ENCODE measurements at places on chromosomes 5 and 9.

DNA sequence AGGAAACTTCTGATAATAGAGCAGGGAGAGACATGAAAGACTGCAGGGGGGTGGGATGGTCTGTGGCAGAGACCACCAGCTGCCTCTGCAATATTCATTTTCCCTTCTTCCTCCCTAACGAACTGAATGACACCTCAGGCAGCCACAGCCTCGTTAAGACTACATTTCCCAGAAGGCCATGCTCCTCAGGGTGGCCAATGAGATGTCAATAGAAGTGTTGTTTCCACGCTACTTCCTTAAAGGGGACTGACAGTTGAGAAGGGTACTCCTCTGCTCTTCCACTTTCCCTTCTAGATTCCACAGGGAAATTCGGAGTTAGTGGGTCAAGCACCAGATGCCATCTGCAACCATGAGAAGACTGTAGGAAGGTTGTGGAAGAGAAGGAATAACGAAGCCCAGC is 52.0 kb upstream of the DAPK1 start:
- peak; percentile 7 for DNase-seq

DNA sequence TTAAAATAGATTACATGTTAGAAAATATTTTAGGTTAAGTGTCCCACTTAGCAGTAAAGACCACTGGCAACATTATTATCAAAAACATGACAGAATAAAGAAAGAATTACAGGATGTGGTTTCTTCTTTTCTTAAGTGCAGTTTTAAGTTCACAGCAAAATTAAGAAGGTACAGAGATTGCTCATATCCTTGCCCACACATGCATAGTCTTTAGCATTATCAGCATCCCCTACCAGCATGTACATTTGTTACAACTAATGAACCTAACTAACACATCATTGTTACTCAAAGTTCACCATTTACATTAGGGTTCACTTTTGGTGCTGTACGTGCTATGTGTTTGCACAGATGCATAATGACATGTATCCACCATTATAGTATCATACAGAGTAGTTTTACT is 837.7 kb upstream of the CDH9 start:
- no peak for DNase-seq

- DNase-seq = peak; percentile 36
Measured at GRCh38 chr9:34179213-34180136, 632 bp downstream of the UBAP1 start.

DNA sequence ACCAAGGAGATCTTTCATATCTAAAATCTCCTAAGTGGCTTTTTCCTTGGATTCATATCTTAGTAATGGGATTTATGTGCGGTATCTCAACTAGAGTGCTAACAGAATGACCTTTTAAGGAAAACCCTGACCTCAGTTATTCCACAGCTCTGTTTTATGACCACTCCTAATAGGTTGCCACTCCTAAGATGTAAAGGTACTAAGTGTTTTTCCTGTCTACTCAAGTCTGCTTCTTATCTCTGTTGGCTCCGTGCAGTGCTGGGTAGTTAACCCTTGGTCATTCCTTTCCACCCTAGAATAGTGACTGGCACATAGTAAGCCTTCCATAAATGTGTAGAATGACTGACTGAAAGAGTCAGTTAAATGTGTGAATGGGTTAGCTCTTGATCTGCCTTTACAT is 161.4 kb downstream of the DOCK2 start:
- no peak for DNase-seq

DNA sequence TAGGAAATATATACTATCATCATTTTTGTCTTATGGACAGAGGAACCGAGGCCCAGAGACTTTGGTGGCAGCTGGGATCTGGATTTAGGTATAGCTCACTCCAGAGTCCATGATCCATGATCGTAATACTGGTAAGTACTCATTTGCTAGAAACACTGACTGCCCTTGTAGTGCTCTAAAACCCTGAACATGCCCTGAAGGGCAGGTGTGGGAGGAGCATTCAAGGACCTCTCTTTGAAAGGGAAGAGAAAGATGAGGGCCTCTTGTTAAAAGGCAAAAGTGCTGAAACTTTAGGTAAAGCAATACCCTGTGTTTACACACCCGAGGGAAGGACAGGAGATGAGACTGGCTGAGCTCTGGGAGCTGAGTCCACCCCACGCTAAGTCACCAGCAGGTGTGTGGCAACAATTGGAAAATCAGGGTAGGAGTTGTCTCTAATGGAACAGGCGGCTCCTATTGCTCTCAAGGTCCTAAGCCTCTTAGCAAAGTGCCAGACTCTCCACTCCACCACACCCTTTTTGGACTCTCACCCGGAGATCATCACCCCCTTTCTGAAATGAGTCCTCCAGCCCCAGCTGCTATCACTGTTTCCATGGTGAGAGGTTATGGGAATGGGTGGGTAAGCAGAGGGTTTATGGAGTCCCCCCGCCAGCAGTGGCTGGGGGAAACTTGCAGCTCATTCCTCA is 34.8 kb downstream of the TRPC7 start:
- DNase-seq = no peak

GRCh38 chr5:60891667-60892066 is 47.6 kb upstream of the ELOVL7 start:
- no peak for DNase-seq

Data from C1 segment of cervical spinal cord (tissue), 14 donors.